ENCODE measurements at places on chromosomes 12 and 14.

DNA sequence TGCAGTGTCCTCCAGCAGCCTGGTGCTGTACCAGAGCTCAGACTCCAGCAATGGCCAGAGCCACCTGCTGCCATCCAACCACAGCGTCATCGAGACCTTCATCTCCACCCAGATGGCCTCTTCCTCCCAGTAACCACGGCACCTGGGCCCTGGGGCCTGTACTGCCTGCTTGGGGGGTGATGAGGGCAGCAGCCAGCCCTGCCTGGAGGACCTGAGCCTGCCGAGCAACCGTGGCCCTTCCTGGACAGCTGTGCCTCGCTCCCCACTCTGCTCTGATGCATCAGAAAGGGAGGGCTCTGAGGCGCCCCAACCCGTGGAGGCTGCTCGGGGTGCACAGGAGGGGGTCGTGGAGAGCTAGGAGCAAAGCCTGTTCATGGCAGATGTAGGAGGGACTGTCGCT, 15.2 kb downstream of the C12orf43 start:
- no peak for DNase-seq

GRCh38 chr12:57841445-57841844, 5.1 kb downstream of the CTDSP2 start:
- DNase-seq, result no peak

DNA sequence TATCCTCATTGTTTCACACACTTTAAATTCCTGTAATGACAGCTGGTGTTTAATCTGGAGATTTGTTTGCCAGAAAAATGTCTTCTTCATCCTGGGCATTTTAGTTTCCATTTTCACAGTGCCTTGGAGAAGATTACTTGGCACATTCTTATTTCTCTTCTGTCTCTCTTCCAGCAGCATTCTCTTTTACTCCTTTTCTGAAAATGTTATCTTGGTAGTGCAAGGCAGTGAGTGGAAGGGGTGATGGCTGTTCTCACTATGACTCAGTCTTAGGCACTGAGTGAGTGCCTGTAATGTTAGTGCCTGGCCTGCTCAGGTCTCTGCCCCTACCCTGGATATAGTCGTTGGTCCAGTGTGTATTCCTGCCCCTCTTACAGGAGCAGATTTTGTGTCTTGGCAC, 13.1 kb downstream of the CLECL1 start:
- DNase-seq, result no peak

DNA sequence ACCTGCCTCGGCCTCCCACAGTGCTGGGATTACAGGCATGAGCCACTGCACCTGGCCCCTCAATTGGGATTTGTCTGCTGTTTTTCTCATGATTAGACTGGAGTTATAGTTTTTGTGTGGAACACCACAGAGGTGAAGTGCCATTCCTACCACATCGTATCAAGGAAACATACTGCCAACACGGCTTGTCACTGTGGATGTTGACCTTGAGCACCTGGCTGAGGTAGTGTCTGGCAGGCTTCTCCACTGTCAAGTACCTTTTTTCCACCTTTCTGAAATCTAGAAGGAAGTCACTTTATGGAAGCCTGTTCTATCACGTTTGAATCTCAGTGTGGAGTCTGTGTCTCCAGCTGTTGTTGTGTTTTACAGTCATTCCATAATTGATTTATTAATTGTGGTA, 21.4 kb upstream of the SEL1L start:
- no peak for DNase-seq

DNA sequence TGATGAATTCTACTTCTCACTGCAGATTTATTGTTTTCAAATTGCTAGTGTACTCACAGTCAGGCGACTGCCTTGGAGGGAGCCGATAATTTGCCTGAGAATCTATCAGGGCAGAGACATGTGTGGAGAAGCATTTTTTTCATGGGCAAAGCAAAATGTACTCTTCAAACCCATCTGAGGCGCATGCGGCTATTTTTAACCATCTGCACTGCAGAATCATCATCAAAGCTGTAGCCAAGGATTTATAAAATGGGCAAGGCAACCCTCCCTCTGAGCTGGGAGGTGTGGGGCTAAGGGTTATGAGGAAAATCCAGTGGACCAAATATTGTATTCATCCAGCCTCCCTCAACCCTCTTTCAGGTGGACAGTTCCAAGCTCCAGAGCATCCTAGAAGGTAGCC, 37.7 kb downstream of the BEST3 start:
- DNase-seq, result no peak

- DNase-seq, result no peak
Measured at GRCh38 chr12:57095440-57095839, 6.5 kb downstream of the NAB2 start.

GRCh38 chr14:70857496-70857890, 48.2 kb upstream of the MAP3K9 start:
- no peak for DNase-seq

GRCh38 chr14:90495357-90496276, 98.8 kb downstream of the CALM1 start:
- peak; percentile 94 for DNase-seq

DNA sequence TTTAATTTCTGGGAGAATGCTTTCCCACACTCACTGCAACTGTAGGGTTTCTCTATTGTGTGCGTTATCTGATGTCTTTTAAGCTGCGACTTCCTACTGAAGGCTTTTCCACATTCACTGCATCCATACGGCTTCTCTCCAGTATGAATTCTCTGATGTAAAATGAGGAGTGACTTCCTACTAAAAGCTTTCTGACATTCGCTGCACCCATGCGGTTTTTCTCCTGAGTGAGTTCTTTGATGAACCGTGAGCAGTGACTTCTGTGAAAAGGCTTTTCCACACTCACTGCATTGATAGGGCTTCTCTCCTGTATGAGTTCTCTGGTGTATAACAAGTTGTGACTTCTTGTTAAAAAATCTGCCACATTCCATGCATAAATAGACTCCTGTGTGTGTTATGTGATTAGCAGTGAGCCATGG, 29.7 kb downstream of the ZNF605 start:
- no peak for DNase-seq

DNA sequence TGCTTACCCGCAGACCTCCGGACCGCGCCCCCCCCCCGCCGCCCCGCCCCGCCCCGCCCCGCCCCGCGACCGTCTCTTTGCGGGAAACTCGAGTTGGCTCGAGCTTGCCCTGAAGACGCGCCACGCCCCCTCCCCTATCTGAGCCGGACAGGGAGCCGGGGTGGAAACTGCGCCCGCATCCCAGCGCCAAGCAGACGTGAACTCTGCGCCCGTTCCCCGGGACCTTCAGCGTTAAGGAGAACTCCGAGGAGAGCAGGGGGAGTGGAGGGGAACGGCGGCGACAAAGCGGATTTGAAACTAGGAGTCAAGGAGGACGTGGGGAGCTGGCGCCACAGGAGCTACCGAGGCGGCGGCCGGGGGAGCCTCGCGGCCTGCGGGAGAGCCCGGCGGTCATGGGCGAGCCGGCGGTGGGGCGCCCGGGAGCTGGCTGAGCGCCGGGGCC, at the start of gene KCNK13:
TSS of gene KCNK13 (plus strand) at position 310 of the 442 bp plus-strand sequence. CDS start 212 bp downstream, outside the sequence.
- peak; percentile 27 for DNase-seq

- DNase-seq, result peak; percentile 85
Measured at GRCh38 chr14:80930836-80931389, 10.6 kb downstream of the CEP128 start.

GRCh38 chr14:35687335-35687939, 121.7 kb downstream of the RALGAPA1 start:
- peak; percentile 84 for DNase-seq

GRCh38 chr12:95318071-95318545, 100.5 kb downstream of the VEZT start:
- DNase-seq, result no peak

DNA sequence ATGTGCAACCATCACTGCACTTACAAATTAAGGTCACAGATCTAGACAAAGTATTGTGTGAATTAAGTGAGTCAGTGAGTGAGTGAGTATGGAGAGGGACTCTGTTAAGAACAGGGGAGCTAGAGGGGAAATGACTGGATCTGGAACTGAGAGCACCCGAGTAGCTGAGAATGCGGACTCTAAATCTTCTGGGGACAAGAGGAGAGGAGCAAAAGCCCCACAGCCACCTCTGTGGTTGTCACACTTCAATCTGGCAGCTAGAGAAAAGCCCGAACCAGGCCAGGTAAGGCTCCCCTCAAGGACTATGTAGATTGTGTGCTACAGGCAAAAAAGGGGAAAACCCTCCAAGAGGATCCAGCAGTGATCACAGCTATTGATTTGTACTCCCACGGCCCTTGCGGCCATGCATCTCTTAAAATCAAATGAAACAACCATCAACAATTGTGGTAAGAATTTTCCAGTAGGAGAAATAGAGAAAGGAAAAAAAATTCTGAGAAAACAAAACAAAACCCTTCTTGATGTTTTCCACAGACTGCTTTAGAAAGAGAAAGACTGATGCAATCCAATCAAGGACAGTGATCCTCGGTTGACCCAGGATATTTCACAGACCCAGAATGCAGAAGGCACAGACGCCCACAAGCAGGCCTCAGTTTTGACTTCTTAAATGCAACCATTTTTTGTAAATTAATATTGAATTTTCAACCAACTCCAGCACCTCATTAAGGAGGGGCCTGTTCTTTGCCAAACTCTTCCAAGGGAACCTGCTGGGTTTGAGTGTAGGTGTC, 109.6 kb downstream of the SLC38A6 start:
- no peak for DNase-seq

DNA sequence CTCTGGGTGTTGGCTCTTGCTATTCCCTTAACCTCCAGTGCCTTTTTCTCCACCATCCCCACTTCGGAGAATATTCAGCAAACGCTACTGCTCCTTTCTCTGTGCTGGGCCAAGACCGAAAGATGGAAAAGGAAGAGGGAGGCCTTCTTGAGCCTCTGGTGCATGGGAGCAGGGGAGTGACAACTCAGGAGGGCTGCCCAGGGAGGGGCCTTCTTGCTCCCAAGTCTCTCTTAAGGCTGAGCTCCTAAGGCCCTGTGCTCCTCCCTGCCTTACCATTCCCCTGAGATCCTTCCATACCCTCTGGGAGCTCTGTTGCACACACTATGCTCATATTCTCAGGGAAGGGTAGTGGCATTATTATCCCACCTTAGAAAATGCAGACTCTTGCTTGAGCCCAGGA, 34.9 kb downstream of the SH2B3 start:
- no peak for DNase-seq
